D721Med (cell line): ENCODE measurements at places on chromosomes 7 and 10.

GRCh38 chr7:138632826-138633602 lies 68.1 kb downstream of the SVOPL start:
- DNase-seq = no peak

DNA sequence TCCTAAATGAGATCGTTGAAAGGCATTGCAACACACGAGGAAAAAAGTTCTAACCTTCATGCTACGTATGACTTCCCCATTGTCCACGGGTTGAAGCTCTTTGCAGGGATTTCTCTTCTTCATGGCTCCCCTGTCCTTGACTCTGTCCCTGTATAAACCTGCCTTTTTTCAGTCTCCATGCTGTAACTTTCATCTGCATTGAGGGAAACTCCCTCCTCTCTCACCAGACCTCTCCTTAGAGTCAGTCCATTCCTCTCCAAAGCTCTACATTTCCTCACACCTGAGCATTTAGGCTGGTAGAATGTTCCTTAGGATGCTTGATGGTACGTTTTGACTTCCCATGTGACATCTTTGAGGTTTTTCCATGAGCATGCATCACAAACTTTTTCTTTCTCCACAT lies 134.2 kb upstream of the FAM171A1 start:
- no peak for DNase-seq

DNA sequence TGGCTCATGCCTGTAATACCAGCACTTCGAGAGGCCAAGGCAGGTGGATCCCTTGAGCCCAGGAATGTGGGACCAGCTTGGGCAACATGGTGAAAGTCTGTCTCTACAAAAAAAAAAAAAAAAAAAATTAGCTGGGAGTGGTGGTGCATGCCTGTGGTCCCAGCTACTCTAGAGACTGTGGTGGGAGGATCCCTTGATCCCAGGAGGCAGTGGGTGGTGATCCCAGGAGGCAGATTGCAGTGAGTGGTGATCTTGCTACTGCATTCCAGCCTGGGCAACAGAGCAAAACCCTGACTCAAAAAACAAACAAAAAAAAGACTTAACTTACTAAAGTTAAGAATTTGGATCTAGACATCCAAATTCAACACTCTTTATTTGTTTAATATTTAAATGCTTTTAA lies 10.2 kb upstream of the ADO start:
- DNase-seq = no peak

DNA sequence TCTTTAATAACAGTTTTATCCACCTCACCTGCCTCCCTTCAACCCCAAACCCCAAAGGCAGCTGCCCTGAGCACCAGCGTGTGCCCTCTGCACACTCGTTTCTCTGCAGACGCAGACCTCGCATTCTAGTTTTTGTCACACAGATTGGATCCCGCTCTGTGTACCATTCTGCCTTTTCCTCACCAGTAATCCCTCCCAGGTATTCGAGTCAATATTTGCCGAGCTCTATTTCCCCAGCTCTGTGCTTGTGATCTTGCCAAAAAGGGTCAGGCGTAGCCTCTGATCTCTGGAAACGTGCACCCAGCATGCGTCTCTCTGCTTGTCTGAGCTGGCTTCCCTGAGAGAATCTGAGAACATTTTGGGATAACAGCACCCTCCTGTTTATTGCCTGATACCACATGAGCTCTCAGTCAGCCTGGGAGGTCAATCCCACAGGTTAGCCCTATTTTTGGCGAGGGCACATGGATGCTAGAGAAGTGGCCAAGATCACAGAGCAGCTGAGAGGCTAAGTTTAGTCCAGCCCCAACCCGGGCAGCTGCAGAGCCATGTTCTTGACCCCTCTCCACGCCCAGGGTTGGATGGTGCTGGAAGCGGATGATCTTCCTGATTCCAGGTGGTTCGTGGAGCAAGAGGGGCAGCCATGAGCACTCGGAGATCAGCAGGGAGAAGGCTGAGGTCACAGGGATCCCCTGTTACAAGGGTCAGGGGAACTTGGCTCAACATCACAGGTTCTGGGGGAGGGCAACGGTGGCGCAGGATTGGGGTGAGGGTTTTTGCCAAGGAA lies 29.1 kb downstream of the FOXL3 start:
- no peak for DNase-seq

DNA sequence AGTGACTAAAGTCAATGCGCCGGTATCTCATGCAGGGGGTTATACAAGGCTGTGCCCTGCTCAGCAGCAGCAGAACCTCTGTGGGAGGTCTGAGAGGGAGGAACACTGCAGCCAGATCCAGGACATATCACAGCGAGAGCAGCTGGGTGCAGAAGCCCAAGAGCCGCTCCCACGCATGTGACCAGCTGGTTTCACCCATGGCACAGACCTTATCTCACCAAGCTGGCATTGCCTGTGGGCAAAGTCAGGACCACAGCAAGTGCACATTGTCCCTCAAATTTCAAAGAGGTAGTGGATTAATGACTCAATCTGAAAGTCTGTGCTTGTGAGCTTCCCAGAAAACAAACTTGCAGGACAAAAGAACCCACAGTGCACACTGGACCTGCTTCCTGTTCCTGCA lies 31.6 kb upstream of the AKR1C1 start:
- no peak for DNase-seq

DNA sequence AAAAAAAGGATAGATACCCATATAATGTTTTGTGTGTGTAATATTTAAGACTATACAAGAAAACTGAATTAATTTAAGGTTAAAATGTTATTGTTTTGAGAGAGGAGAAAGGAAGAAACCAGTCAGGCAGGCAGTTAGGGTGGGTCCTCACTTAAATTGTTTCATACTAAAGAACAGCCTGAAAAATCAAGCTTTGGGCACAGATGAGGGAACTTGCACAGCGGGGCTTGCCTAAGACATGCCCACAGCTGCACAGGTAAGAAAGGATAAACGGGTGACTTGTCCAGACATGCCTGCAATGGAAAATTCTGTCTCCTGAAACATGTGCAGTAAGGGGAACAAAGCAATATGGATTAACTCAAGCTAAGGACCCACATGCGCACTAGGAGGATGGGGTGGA lies 158.4 kb downstream of the BBS9 start:
- no peak for DNase-seq

- peak; percentile 25 for DNase-seq
Measured at GRCh38 chr10:81820418-81820817, 54.6 kb upstream of the NRG3 start.

- peak; percentile 40 for DNase-seq
Measured at GRCh38 chr10:104061196-104061595, 24.5 kb downstream of the COL17A1 start.

DNA sequence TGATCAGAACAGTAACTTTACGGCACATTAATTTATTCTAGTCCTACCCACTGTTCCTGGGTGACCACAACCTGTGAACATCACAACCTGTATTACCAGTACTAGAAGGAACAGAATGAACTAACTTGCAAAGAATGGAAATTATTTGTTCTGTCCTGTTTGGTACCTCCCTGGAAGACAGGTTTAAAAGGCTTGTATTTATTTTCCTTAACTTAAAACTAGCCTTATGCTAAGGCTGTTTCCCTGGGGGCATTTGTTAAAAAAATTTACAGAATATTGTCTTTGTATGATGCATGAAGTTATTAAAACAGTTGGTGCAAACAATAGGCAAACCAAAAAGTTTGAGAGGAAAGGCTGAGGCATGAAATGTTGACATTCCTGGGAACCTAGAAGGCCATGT lies 132.7 kb downstream of the DNAJC1 start:
- no peak for DNase-seq

DNA sequence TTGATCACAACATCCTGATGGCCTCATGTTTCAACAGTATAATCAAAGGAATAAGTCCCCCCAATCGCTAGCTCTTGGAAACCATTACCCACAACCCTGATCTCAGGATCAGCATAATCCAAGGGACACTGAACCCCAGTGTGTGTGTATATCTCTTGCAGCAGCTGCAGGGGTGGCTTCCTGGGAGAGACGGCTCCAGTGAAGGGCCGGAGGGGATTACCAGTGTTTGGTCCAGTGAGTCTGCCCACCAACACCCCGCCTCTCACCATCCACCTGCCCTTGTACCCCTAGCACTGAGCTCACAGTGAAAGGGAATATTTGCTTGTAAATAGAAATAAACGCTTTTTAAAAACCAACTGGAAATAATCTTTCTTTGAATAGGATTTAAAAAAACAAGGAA lies 63.1 kb downstream of the FAM53B start:
- DNase-seq = no peak

- DNase-seq = no peak
Measured at GRCh38 chr7:158926348-158926747, 70.0 kb downstream of the DYNC2I1 start.
